ENCODE measurements at places on chromosomes 2 and 18.

DNA sequence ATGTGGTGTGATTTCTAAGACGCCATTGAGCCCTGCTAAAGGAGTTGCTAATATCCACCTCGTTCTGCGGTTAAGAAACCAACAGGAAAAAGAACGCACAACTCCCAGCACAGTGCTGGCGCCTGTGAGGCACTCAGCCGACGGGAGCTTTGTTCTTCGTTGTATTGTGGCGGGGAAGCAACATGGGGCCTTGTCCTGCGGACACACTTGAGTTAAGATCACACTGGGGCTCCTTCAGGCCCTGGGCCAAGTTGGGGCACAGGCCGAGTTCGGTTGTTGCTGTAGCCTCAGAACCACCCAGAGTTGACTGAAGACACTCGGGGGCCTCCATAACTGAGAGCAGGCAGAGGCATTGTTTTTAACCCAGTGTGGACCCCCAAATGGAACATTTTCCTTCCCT is 30.6 kb upstream of the CD8A start:
- DNase-seq, result no peak

- no peak for DNase-seq
These were observed 3.5 kb upstream of the ARHGAP15 start for GRCh38 chr2:143125717-143126116.

- DNase-seq, result no peak
These were observed 16.9 kb downstream of the NBAS start for GRCh38 chr2:15544227-15544626.

DNA sequence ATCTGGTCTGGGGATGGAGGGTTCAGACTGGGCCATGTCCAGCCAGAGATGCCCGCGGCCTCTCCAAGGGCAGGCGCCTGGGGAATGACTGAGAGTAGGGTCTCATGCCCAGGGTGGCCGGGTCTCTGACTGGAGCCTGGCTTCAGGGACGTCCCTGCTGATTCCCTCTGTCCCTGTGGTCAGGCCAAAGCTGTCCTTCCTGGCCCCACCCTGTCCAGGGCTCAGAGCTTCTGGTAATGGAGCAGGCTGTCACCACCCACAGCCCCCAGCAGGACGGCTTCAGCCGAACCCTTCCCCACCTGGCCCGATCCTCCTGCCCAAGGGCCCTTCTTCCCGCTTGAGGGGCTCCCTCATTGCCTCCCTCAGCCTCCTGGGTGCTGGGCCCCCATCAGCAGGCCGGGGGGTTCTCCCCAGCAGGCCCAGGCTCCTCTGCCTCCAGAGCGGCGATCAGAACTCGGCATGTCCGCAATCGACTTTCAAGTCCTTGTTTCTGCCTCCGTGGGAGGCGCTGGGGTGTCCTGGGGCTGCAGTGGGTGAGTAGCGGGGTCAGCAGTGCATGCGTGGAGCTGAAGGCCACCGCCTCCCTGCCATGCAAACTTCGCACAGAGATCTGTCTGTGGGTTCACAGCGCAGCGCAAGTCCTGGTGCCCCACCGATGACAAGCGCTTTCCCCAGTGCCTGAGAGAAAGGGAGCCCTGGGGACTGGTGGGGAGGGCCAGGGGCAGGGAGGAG is 18.3 kb downstream of the RAMP1 start:
- no peak for DNase-seq

- no peak for DNase-seq
These were observed 33.6 kb downstream of the RASGRP3 start for GRCh38 chr2:33509908-33510585.

- DNase-seq, result no peak
These were observed 116.2 kb downstream of the ACOXL start for GRCh38 chr2:110848519-110849030.

GRCh38 chr2:73985308-73986084 is 786 bp downstream of the TET3 start:
- no peak for DNase-seq

GRCh38 chr2:230312638-230313037 is 14.4 kb upstream of the SP140L start:
- DNase-seq, result no peak

DNA sequence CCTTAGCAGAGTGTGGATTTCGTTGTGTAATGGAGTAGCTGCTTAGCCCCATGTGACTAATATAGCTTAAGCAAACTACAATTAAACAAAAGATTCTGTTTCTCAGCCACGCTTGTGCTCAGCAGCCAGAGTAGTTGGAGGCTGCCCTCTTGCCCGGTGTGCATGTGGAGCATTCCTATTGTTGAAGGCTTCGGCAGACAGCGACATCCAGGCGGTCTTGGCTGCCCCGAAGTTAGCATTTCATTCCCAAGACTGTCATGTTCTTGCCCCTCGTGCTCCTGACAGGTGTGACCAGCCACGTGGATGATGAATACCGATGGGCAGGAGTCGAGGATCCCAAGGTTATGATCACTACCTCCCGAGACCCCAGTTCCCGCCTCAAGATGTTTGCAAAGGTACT is 2.4 kb downstream of the IMP4 start:
- no peak for DNase-seq

GRCh38 chr2:26035090-26035743 is 1.3 kb downstream of the RAB10 start:
- DNase-seq, result no peak

DNA sequence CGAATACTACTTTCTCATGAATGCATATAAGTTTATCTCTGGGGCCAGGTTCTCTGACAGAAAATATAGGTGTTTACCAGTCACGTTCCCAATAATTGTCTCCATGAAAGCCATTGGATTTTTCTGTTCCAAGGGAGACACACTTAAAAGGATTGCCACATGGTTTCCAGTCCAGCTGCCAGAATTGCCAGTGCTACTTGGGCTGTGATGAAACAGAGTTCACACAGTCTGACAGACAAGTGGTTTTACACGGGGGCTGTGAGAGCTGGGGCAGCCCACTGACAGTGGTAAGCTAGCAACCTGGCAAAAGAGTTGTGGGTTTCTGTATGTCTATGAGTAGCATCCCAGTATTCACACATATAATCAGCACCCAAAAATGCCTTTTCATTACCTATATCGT is 27.7 kb upstream of the ATRAID start:
- no peak for DNase-seq

DNA sequence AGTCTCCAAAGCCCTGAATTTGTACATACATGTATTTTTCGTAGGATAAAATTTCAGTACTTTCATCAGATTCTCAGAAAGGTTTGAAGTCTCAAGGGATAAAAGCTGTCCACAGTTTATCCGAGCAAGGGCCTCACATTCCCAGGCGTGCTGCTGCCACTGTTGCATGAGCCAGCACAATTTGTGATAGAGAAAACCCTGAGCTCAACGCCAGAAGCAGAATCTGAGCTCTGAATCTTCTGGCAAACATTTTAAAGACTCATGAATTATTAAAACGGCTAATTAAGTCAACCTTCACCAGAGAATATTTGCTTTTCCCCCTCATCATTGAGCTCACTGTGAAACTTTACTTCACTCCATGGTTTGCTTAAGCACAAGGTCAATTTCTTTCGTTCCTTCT is 38.5 kb upstream of the STPG4 start:
- DNase-seq, result no peak

DNA sequence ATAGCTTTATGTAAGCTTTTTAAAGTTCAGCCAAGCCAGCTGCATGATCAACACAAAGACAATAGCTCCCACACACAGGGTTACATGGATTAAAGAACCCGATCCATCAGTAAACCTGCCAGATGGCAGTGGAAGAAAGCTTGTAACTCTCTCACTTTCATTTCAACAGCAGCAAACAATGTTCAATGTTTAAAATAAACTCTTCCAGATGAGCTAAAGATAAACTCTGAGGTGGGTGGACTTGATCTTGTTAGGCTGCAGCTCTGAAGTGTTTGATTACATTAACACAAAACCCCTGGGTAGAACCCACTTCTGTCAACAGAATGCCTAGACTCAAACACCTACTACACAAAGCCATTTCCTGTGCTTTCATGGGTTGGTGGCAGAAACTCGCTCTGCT is 13.9 kb downstream of the RDH14 start:
- no peak for DNase-seq

DNA sequence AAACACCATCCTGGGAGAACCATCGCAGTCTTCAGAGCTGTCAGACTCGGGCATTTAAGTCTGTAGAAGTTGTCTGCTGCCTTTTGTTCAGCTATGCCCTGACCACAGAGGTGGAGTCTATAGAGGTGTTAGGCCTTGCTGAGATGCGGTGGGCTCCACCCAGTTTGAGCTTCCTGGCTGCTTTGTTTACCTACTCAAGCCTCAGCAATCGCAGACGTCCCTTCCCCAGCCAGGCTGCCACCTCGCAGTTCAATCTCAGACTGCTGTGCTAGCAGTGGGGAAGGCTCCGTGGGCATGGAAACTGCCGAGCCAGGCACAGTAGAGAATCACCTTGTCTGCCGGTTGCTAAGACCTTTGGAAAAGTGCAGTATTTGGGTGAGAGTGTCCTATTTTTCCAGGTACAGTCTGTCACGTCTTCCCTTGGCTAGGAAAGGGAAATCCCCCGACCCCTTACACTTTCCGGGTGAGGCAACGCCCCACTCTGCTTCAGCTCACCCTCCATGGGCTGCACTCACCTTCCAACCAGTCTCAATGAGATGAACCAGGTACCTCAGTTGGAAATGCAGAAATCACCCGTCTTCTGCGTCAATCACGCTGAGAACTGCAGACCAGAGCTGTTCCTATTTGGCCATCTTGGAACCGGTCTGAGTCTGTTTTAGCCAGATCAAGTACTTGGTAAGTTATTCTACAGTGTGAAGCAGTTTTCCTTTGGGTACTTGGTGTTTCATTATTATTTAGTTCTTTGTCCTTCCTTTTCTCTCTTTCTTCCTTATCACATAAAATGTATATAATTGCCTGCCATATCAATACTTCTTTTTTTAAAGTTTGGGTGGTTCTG is 71.5 kb downstream of the CDC42EP3 start:
- DNase-seq, result no peak

GRCh38 chr2:2846332-2847208 is 515.5 kb upstream of the MYT1L start:
- DNase-seq, result no peak

- DNase-seq, result no peak
These were observed 32.3 kb downstream of the CARF start for GRCh38 chr2:202944408-202944807.

GRCh38 chr2:128958241-128958640 is 639.6 kb upstream of the HS6ST1 start:
- DNase-seq, result no peak

DNA sequence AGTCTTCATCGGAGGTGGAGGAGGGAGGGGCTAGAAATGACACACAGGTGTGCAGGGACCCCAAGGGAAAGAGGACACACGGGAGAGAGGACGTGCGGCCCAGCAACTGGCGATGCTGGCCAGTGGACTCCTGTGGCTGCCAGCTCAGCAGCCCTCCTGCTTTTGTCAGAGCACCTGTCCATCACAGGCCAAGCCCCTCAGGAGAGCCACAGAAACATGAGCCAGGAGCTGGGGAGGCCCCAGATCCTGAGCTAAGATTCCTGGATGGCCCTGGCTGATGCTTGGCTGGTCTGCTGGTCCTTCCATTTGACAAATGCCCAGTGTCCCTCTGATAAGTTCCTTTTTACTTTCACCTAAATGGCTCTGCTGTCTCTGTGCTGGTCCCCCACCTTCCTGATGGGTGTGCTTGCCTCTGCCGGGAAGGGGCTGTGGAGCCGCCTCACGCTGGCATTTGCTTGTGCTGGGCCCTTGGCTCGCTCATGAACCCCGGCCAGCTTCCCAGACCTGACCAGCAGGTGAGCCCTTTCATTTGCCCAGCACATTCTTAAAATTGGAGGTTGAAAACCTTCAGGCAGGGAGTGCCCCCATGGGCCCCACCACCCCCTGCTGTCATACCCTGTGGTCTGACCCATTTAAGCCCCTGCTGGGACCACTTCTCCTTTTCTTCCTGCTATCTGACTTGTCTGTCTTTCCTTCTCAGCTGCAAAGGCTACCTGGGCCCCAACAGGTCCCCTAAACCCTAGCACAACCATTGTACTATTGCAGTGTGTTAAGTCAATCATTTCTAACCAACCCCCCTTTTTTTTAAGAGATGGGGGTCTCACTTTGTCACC is 37.3 kb downstream of the CYP27C1 start:
- no peak for DNase-seq

DNA sequence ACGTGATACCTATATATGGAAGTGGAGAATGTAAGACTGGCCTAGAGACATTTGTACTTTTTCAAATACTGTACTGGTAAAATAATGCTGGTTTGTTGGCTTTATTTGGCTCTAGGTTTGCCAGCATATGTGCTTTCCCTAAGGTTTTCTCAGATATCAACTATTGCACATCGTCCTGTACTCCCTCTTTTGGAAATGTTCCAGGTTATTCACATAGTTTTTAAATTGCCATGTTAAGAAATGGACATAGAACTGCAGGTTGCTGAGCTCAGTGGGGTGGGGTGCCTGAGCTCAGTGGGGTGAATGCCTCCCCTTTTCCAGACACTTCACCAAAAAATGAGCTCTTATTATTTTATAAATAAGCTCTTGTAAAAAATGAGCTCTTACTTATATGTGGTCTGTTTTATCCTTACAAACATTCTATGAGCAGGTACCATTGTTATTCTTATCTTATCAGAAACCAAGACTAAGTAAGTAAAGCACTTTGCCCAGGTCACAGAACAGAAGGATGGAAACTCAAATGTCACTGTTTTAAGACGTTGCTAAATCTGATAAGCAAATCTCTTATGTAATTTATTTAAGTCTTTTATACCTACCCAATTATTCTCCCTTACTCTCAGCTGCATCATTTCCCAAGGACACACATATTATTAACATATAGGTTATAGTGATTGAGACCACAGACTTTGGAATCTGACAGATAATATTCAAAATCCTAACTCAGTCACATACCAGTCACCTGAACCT is 99.0 kb downstream of the CPS1 start:
- no peak for DNase-seq

GRCh38 chr18:46866523-46866922 is 50.8 kb downstream of the PIAS2 start:
- no peak for DNase-seq

DNA sequence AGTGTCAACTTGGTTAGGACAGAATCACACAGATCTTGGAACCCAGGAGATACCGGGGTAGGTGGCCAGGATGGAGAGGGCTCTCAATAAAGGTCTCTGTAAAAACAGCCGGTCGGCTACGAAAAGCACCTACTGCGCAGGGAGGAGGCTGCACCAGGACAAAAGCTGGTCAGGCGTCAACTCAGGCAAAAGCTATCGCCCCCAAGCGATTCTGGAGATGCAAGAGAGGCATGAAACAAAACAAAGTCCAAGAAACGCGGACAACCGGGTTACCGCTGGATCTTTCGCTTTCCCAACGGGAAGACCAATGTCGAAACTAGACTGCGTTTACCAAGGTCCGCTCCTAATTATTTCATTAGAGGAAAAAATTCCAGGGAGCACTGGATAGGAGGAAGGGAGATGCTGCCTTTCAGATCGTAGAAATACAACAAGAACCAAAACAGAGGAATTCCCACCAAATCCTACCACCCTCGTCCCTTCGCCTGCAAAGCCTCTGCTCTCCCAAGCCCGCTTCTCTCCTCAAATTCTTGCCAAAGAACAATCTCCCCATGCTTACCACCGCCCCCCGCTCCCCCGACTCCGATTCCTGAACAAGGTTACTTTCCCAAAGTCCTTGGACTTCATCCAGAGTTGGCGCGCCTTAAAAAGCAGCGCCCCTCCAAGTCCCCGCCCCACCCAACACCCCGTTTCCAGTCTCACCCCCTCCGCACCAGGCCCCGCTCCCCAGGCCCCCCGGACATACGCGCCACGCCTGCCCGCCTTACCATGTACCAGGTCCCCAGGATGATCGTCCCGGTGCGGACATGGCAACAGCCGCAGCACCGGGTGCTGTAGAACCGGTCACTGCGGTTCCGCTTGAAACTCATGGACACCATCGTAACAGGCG is 539 bp downstream of the LAPTM4A start:
- DNase-seq, result peak; percentile 32

GRCh38 chr2:72291059-72291458 is 143.4 kb upstream of the CYP26B1 start:
- no peak for DNase-seq

GRCh38 chr2:187775651-187776050 is 221.4 kb upstream of the TFPI start:
- no peak for DNase-seq

Data from LoVo (cell line).